ENCODE measurements at places on chromosomes 1 and 21.

GRCh38 chr1:182121787-182122186, 60.3 kb upstream of the ZNF648 start:
- no peak for DNase-seq

- DNase-seq: peak; percentile 40
Measured at GRCh38 chr1:17878837-17879236, 123.7 kb downstream of the ACTL8 start.

DNA sequence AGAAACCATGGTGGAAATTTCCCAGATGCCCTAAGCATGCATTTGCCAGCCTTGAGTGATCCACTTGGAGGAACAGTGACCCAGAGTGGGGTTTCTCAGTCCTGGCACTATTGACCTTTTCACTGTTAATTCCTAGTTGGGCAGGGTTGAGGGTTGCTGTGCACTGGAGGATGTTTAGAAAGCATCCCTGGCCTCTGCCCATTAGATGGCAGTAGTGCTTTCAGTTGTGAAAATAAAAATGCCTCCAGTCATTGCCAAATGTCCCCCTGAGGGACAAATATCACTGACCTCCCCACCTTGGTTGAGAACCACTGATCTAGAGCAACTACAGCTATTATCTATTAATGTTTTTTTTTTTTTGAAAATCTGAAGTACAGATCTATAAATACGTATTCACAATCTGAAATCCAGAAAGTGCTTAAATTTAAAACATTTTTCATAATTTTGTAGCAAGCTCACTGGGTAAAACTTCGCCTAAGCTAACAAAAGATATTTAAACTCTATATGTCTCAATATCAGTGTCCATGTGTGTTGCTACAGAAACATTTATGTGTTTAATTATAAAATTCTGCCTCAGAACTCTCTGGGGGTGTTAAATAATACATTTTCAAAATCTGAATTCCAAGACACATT, 27.3 kb downstream of the F3 start:
- no peak for DNase-seq

- DNase-seq: no peak
Measured at GRCh38 chr1:33578557-33579448, 106.4 kb downstream of the ZSCAN20 start.

DNA sequence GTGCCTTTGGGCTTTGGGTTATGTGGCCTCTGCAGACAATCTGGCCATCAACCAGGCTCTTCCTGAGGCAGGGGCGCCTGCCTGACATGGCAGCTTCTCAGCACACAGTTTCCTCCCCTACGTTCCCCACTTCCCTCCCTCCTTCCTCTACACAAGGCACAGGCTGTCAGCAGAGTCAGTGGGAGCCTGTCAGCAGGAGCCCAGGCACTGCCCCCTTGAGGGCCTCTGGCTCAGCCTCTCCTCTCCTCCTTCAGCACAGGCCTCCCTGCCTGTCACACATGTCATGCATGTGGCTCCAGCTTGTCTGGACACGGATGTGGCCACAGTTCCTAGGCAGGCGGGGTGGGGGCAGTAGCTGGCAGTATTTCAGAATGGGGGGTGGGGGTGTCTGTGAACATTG, 52.2 kb upstream of the ARTN start:
- no peak for DNase-seq

DNA sequence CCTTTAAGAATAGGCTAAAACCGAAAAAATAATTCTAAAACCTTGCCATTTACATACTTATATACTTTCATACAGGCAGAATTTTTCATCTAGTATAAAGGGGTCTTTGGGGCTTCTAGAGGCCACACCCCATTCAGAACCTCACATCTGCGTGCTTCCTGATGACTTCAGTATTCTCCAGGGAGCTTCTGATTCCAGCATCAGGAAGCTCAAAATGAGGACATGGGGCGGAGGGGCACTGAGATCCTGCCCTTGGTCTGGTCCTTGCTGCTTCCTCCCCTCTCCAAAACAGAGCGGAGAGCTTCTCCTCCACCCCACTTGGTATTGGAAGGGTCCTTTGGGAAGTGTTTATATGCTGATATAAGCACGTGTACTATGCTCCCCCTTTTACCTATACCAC, 13.8 kb downstream of the PAX7 start:
- no peak for DNase-seq

GRCh38 chr1:43951021-43951985, 4.6 kb downstream of the IPO13 start:
- DNase-seq: no peak

GRCh38 chr1:112544751-112545150, 36.0 kb downstream of the WNT2B start:
- DNase-seq: no peak

DNA sequence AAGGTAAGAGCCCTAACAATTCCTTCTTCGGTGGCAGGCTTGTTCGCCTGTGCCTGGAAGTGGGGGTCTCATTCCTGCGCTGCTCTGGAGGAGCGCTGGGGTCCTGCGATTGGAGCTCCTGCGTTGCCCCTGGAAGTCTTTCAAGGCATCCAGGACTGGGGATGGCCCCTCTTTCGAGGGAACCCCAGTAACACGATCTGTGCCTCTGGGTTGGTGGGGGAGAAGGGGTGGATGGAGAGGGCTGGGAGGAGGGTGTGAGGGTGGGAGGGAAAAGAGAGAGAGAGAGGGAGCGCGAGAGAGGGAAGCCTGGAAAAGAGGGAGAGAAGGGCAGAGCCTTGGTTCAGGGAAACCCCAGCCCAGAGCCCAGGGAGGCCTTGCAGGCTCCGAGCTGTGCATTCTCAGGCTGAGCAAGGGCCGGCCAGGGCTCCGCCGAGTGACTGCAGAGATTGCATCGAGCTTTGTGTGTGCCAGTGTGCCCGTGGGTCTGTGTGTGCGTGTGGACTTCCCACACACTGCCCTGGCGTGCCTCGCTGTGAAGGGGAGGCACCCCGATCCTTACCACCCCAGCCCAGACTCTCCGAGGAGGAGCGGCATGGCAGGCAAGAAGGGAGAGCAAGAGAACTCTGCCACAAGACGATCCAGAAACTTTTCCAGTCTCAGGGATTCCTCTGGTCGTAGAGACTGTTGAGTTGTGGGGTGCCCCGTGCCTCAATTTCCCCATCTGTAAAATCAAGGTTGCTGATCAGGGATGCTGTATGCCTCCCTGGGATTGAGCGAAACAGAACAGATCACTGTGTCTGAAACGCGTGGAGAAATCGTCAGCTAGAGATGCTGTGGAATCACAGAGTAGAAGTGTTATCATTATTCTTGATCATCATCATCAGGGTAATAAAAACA, 619 bp downstream of the BCL9 start:
- DNase-seq: no peak

GRCh38 chr1:182292193-182292741, 99.3 kb downstream of the GLUL start:
- DNase-seq: no peak

DNA sequence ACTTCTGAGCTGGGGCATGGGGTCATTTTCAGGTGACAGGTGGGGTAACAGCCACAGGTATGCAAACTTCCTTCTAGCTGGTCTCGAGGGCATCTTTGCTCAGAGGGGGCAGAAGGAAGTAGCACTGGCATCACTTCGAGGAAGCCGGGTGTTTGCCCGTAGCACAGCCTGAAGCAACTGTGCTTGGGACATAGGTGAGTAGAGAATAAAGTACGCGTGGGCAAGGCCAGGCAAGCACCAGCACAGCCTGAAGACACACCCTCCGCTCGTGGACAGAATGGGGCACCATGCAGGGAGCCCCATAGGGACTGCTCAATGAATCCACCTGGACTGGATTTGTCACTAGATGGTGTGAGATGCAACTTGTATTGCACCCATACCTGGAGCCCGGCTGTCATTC, 167.1 kb downstream of the KCNJ6 start:
- no peak for DNase-seq

DNA sequence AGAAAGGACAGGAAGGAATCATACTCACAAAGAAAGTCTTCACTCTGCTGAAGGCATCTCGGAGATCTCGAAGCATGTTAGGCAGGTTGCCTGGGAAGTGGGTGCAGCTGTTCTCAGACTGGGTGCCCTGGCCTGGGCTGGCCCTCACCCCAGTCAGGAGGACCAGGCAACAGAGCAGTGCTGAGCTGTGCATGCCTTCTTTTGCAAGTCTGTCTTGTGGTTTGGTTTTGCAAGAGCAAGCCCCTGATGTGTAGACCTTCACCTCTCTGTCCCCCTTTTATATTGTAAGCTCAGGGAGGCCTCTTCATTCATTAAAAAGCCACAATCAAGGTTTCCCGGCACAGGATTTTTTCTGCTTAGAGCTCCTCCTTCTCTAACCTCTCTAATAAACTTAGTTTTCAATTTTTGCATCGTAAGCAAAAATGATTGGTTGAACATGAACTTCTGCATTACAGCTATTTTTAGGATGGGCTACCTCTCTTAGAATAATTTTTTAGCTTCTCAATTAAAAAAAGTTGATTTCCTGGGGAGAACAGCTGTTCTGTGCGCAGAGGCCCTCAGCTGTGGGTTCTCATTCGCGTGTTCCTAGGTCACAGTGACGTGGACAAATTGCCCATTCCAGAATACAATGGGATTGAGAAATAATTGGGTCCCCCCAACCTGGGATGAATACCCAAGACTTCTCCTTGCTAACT, at the start of gene IL10:
TSS of gene IL10 (minus strand) at position 252 of the 695 bp plus-strand sequence. CDS start at position 193, 59 bp downstream.
- no peak for DNase-seq

DNA sequence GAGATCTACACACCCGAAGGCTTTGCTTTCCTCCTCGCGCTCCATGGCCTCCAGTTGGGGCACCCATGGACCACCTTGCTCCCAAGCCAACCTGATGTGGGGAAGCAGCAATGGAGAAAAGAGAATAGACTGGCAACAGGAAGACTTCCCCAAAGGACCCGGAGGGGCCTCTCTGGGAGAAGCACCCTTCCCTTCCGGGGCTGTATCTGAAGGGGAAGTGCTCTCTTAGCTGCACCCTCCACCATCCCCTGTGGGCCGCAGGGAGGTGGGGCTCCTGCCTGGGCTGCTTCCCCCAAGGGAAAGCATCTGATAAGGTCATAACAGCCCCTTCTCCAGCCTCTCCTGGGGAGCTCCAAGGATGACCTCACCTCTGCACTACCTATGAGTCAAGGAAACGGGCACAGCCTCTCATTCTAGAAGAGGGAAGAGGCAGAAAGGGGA, 100.2 kb downstream of the RIPK4 start:
- DNase-seq: no peak

- DNase-seq: no peak
Measured at GRCh38 chr1:81799939-81800694, 617 bp upstream of the ADGRL2 start.

DNA sequence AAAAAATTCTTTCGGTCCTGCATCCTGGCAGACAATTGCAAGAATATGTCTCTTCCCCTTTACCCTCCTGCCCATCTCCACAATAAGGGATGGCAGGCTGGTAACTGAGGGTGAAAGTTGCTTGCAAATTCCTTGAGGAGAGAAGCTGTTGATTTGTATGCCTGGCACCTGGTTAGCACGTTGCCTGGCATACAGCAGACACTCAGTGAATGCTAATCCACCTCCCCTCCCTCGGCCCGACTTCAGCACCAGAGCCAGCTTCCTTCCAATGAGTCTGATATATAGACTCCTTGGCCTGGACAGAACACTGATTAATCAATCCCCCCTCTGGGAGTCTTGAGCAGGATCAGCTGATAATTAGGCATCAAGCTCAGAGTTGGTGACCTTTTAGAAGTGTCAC, 39.1 kb downstream of the KCNC4 start:
- DNase-seq: no peak

DNA sequence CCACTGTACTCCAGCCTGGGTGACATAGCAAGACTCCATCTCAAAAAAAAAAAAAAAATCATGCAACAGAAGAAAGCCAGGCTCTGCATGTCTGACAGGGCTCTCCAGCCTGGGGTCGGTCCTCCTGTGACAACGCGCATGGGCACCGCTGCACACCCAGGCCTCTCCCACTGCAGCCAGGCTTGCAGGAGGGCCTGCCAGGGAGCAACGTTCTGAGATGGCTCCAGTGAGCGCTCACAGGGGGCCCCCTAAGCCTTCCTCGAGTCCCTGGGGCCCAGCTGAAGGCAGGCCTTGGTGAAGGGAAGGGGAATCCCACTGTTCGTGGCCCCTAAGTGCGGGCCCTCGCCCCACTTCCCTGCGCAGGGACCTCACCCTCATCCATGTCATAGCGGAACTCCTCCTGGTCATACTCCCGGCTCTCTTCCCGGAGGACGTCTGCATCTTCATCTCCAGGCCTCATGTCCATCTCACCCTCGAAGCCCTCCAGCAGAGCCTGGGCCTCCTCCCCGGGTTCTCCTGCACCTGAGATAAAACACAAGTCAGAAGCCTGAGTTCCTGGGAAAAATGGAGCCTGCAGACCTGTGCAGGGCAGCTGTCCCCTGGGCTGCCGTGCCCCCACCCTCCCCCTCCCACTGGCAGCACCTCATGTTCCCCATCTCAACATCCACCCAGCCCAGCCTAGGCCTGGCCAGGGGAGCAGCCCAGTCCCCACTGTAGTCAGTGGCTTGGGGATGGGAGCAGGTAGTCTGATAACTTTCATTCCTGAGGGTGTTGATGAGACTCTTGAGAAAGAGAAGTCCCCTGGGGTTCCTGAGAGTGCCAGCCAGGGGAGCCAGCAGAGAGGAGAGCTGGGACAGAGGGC, 20.3 kb downstream of the RSPH1 start:
- no peak for DNase-seq

DNA sequence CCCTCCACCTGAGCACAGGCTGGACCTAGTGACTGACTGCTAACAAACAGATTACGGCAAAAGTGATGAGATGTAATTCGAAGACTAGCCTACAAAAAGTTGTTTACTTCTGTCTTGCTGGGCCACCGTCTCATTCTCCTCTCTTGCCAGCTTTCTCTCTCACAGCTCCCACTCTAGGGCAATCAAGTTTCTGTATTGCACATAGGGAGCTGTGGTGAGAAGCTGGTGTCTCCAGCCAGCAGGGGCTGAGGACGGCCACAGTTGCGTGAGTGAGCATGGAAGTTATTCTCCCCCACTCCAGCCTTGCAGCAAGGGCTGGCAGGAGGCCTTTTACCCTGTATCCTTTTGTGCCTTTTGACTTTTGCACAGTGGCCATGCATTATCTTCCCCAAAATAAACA, 8.6 kb upstream of the COL6A2 start:
- DNase-seq: no peak

- DNase-seq: no peak
Measured at GRCh38 chr1:235078480-235079381, 49.9 kb downstream of the TOMM20 start.

DNA sequence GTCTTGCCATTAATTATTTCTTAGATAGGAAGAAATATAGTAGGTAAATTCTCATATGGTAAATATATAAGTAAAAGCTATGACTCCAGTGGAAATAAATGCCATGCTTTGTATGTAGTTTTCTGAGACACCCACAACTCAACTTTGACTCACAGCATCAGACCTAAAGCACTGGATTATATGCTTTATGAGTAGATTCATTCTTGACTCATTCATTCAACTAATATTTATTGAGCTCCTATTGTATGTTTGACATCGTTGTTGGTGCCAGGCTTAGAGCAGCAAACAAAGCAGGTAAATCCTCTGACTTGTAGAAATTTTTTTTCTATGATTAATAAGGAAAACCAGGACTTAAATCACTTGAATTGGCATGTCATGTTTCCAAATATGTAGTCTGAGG, 211.4 kb downstream of the PTPRC start:
- DNase-seq: no peak

GRCh38 chr1:46211051-46211450, 7.9 kb downstream of the LURAP1 start:
- DNase-seq: no peak

Data from AG09309 (cell line).